CD4-positive, alpha-beta T cell treated with Interleukin-4 for 1 hour (primary cell): ENCODE measurements at places on chromosomes 2 and 18.

DNA sequence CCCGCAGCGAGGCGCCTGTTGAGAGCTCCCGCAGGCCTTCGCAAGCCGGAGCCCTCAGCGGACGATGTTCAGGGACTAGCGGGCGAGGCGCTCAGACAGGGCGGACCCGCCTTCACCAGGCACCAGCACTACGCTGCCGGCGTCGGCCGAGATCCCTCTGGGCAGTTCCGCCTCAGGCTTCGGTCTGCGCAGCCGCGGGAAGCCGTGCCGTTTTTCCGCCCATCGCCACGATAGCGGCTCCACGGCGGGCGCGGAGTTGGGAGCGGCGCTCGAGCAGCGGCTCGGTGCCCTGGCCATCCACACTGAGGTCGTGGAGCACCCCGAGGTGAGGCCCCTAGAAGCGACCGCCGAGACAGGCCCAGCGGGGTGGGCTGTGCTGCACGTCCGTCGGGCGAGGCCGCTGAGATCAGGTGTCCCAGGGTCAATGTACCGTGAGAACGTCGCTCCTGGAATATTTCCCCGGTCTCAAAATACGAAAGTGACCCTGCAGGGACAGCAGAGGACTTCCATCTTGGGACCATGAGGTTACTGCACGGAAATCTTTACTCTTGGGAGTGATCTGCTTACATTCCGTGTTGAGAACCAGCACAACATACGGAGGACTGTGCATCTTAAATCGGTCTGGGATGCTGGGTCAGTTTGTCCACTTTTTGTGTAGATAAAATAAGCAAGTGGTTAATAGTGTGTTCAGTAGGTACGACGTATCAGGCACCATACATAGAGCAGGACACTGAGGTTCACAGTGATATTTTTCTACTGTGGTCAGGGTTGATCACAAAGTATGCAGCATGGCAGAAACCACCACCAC, 13.3 kb upstream of the MTIF2 start:
- peak; percentile 89 for DNase-seq

- DNase-seq: no peak
Measured at GRCh38 chr2:149766339-149766738, 178.8 kb upstream of the MMADHC start.

- DNase-seq: no peak
Measured at GRCh38 chr18:13872932-13873331, 42.4 kb downstream of the MC2R start.

GRCh38 chr2:141557329-141558095, 573.3 kb downstream of the LRP1B start:
- no peak for DNase-seq

DNA sequence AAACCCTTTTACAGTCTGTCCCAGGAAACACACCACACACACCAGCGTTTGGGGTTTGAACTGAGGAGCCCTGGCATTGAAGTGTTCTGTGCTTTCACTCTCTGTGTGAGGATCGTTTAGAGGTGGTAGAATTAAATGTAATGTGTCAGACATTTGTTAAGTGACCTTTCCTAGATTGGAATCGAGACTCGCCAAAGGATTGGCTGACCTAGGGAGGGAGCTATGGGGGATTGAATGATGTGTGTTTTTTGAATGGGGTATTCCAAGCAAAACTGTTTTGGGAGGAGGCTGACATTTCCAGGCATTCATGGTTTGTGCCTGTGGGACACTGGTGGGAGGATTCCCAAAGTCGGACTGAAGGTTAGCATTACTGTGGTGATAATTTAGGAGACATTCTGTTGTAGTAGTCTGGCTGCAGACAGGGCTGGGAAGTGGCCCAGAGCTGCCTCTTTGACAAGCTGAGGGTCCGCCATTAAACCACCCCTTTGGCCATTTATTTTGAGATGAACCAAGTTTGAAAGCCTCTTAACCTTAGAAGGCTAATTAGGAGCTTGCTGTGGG, 1.7 kb downstream of the MYO1B start:
- DNase-seq: no peak
